ENCODE measurements at places on chromosomes 5 and 9.
A peak's percentile ranks its signal among the peaks of the same experiment; 100 is the strongest.

GRCh38 chr9:91958174-91958573 lies 8.1 kb upstream of the ROR2 start:
- DNase-seq: no peak

- DNase-seq: no peak
These were observed 52.5 kb upstream of the CPEB4 start for GRCh38 chr5:173835661-173836060.

GRCh38 chr9:131915181-131915580 lies 164.5 kb downstream of the MED27 start:
- DNase-seq: no peak

DNA sequence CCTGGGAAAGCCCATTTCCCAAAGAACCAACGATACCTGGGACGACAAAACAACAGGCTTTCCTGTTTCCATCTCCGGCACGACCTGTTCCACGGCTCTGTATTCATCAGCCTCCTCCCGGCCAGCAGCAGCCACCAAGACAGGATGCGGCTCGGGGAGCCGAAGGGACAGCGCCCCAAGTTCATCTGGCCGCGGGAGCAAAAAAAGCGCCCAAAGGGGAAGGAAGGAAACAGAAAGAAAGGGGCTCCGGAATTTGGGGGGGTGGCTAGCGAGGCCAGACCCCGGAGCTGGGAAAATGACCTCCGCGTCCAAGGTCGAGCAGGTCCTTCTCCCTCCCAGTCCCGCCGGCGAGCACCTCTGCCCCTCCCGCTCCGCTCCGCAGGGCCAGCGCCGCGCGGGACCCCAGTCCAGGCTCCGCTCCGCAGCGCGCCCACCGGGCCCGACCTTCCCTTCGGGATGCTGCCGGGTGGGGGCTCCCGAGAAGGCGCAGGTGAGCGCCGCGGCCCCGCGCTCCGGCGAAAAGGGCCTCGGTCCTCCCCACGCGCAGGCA lies 608 bp downstream of the ELOVL7 start:
- no peak for DNase-seq

GRCh38 chr9:69816735-69817134 lies 3.9 kb upstream of the CFAP95 start:
- DNase-seq: no peak

- no peak for DNase-seq
These were observed 41.0 kb upstream of the FBN2 start for GRCh38 chr5:128579093-128579492.

GRCh38 chr9:117224695-117225094 lies 190.2 kb downstream of the ASTN2 start:
- no peak for DNase-seq

GRCh38 chr9:135157856-135158563 lies 70.5 kb downstream of the OLFM1 start:
- no peak for DNase-seq

DNA sequence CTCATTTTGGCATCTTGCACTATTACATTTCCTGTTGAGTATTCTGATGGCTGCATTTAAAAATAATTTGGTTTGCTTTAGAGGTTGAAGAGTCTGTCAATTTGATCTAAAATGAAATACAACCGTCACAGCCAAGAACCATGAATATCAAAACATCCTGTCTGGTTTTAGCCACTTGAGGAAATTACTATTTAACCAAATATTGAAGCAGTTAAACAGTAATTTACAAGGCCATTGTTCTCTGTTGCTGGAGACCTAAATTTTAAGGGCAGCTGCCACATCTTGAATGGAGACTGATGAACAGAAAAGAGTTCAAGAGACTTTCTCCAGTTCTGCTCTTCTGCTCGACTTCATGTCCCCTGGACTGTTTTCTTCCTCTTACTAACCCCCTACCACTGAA lies 549.4 kb downstream of the LRRC70 start:
- no peak for DNase-seq

- no peak for DNase-seq
These were observed 41.3 kb downstream of the MAP3K1 start for GRCh38 chr5:56856541-56857178.

- no peak for DNase-seq
These were observed 13.0 kb upstream of the SUSD3 start for GRCh38 chr9:93045521-93045920.

DNA sequence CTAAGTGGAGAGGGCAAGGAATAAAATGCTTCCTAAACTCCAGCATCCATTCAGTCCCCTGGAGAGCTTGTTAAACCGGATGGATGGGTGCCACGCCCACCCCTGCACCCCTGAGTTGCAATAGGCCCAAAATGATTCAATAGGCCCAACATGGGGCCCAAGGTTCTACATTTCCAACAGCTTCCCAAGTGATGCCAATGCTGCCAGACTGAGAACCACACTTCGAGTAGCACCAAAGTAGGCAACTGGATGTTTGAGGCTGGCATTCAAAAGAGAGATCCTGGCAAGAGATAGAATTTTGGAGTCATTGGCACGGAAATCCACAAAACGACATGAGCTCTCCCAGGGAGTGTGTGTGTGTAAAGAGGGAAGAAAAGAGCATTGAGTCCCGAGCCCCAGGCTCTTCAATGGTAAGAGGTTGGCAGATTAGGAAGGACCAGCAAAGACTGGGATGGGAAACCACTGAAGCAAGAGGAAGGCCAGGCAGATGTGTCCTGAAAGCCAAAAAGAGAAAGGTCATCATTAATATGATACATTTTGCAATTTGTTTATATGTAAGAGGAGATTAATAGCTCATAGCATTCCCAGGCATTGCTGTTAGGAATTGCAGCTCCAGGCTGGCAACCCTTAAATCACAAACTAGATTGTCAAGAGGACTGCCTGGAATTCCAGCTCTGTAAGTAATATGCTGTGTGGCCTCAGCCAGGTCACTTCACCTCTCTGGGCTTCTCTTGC lies 130.6 kb downstream of the KCNIP1 start:
- no peak for DNase-seq

GRCh38 chr9:74526215-74526614 lies 29.1 kb downstream of the RORB start:
- no peak for DNase-seq

GRCh38 chr5:168298949-168299348 lies 7.5 kb downstream of the WWC1 start:
- no peak for DNase-seq

GRCh38 chr9:113808391-113809358 lies 67.4 kb upstream of the ZNF618 start:
- DNase-seq: no peak

GRCh38 chr9:134223591-134224122 lies 59.3 kb upstream of the RNU6ATAC start:
- no peak for DNase-seq

DNA sequence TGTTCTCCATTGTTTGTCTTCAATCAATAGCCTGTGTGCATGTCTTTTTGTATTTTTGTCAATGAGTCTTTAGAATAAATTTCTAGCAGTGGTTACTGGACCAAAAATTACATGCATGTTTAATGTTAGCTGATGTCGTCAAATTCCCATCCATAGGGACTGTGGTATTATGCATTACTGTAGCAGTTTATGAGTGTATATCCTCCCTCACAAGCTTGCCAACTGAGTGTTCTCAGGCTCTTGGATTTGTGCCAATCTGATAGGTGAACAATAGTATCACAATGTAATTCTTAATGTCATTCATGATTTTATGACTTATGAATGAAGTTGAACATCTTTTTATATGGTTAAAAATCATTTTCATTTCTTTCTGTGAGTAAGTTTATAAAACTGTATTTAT lies 13.0 kb downstream of the SNX24 start:
- DNase-seq: no peak

- no peak for DNase-seq
These were observed 30.4 kb downstream of the GLT6D1 start for GRCh38 chr9:135608999-135609317.

DNA sequence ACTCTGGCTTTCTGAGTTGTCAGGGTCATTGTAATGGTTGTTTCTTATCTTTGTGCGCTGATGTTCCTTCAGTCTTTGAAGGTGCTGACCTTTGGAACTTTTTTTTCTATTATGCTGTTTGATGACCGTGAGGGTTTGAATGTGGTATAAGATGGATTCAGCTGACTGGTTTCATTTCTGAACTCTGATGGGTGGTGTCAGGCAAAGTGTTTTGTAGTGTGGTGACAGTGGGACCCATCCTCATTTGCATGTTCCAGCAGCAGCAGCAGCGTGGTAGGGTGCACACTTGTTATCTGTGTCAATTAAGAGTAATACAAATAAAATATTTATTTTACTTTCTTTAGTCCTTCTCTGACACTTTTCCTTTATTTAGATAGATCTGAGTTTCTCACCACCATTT lies 227.7 kb upstream of the PRR16 start:
- no peak for DNase-seq

GRCh38 chr9:122236681-122237080 lies 7.9 kb upstream of the LHX6 start:
- DNase-seq: no peak

GRCh38 chr5:176837707-176838115 lies 27.4 kb downstream of the UNC5A start:
- peak; percentile 41 for DNase-seq

DNA sequence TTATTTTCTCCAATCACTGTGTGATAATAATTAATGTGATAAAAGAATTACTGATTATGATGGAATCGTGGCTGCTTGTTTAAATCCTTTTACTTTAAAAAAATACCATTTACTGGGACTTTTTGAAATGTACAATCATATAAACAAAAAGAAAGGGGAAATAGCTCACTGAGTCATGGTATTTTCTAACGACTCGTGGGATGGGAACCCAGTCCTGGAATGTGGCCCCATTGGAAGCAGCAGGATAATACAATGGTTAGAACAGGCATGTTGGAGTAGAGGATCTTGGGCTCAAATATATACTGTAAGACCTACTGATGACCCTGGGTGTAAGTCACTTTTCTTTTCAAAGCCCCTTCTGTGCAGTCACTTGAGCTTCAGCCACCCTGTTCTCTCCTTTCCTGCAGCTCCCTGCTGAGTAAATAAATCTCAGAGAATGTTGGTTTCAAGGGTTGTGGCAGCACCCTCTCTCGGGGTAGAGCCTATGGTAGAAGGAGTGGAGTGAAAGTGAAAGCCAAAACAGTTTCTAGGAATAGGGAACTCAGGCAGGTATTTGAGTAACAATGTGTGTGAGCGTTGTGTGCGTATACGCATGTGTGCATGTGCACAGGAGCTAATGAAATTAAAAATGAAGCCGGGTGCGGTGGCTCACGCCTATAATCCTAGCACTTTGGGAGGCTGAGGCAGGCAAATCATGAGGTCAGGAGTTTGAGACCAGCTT lies 40.8 kb upstream of the LARP1 start:
- no peak for DNase-seq

DNA sequence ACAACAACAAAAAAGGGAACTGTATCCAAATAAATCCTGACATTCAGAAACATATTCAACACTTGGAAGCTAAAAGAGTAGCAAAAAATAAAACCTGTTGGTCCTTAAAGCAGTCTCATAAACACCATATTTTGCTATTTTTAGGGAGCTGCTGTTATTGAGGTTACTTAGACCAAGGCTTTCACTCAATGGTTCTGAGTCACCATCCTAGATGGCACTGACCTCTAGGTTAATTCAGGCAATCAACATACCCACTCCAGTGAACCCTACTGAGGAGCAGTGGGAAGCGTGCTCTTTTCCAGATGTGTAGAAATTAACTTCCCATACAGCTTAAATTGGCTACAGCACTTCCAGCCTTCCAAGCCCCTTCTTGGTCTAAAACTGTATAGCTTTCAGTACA lies 5.2 kb downstream of the GNAQ start:
- no peak for DNase-seq

GRCh38 chr5:152124409-152125041 lies 199.9 kb upstream of the GLRA1 start:
- no peak for DNase-seq

GRCh38 chr5:77329664-77330430 lies 119.4 kb downstream of the PDE8B start:
- no peak for DNase-seq

- no peak for DNase-seq
These were observed 334.8 kb upstream of the ZNF462 start for GRCh38 chr9:106528158-106528557.

DNA sequence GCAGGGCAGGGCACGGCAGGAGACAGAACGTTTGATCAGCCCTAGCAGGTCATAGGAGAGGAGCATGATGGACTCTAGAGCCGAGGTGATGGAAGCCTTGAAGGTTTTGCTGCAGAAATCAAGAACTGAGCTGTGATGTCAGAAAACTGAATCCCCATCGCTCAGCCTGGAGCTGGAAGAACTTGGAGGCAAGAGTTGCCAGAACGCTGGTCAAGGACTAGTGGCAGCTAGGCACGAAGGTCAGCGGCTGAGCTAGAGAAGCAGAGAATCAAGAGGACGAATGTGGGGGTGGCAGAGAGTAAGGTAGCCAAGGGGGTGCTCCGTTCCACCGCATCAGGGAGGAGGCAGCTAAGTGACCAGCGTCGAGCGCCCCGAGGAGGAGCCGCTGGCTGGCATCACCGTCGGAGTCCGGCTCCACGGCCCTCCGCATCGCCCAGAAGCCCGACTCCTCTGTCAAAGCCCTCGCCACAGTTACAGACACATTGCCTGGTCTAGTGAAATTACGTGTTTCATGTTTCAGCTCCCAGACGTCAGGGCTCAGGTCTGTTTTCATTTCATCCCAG lies 1.2 kb upstream of the GALNT10 start:
- no peak for DNase-seq
